ENCODE measurements at places on chromosomes 16 and 17. TPM values are rescaled to one million over a fixed set of nuclear protein-coding genes. Genes with fewer than 3 reads are reported as not detected.

The CTRB2 gene
- total RNA-seq, result not detected

The LGALS9B gene
- total RNA-seq, result not detected

DNA sequence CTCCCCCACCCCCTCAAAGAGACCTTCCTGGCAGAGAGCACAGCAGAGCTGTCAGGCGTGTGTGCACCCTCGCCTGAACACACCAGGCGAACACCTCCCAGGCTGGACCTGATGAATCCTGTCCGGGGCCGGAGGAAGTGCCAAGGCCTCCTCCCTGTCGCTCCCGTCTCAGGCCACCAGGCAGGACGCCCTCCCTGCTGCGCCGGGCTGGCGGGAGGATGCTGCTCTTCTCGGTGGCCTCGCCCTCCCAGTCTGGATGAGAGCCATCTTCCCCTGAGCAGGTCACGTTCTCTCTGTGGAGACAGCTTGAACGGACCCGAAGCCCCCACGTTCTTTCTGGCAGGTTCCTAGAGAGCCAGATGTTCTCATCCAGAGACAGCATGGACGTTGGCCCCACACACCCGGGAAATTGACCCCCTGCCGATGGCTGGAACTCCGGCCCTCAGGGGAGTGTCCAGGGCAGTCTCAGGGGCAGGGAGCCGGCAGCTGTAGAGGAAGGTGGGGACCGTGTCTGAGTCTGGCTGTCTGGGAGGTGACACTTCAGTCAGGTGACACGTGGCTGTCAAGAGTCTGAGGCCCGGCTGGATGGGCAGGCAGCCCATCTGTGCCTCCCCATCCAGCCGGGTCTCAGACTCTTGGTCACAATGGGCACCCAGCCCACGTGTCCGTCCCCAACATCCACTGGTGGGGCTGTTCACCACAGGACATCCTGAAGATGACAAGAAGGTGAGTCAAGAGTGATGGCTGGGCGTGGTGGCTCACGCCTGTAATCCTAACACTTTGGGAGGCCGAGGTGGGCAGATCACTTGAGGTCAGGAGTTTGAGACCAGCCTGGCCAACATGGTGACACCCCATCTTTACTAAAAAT lies 5.0 kb upstream of the TIMP2 start:
- DNase-seq, result no peak

The CCDC200 gene
- not detected for total RNA-seq

DNA sequence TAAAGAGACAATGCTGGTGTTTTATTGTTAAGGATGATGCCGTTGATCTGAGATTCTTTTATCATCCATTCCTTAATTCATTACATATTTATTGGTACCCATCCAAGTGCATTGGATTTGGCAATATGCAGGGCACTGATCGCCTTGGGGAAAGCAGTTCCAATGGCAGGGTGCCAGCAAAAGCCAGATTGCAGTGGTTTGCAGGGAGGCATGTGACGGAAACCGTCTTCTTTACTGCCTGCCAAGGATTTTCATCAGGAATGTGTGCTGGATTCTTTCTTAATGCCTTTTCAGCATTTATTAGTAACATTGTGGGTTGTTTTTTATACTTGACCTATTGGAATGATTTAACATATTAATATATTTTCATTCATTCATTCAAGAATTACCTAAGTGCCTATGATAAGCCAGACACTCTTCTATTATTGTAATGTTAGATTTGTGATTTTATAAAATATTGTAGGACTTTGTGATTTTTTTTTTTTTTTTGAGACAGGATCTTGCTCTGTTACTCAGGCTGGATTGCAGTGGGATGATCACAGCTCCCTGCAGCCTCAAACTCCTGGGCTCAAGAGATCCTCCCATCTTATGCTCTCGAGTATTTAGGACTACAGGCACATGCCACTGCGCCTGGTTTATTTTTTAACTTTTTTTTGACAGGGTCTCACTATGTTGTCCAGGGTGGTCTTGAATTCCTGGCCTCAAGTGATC lies 93.4 kb upstream of the TNRC6A start:
- DNase-seq, result no peak

The FMNL1 gene
- total RNA-seq, result 1.1 TPM

GRCh38 chr17:49452201-49452600 lies 37.5 kb upstream of the PHB1 start:
- no peak for DNase-seq

The CD300LG gene
- total RNA-seq, result not detected

The KRTAP4-9 gene
- not detected for total RNA-seq

The MYCBPAP gene
- 1.7 TPM for total RNA-seq

The TPSAB1 gene
- total RNA-seq, result not detected

The PYY gene
- total RNA-seq, result not detected

The SOX9 gene
- total RNA-seq, result 36.9 TPM

- peak; percentile 51 for DNase-seq
These were observed 5.6 kb upstream of the MTSS2 start for GRCh38 chr16:70691223-70692129.

DNA sequence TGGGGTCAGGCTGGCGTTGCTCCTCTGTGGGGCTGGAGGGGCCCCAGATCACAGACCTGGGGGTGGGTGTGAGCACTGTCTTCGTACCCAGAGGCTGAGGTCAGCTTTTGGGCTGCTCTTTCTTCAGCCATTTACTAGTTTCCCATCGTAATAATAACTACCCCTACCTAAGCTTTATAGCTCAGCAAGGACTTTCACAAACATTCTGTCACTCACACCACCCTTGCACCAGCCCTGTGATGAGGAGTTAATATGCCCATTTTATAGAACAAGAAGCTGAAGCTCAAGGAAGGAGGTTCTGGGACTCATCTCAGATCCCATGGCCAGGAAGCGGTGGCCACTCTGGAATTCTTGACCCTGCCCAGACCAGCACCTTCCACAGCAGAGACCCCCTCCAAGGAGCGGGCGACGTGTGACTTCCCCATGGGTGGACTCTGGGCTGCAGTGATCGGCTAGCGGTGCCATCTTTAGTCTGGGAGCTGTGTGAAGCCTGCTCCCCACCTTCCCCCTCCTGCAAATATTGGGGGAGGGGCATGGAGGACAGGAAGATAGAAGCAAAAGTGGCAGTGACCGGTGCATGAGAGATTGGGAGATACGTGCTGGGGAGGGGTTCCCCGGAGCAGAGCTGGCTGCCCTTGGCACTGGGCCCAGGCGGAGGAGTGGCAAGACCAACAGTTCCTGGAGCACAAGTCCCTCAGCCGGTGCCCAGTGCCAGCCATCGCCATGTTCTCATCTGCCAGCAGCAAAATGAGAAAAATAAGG lies 81.8 kb upstream of the TOB1 start:
- no peak for DNase-seq

DNA sequence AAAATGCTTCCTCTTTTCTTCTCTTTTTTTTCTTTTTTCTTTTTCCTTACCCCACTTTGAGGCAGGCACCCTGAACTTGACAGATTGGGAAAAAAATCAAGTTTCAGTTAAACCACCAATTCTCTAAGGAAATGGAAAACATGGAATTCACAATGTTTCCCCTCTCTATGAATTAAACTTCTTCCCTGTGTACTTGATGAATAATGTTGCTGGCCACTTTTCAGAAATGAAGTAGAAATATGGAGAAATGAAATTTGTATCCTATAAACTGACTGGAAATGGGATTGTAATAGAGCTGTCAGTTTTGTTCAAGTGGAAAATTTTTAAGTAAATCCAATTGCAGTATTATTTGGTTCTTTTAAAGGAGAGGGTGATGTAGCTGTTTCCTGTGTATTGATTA lies 129.8 kb downstream of the CLEC16A start:
- DNase-seq, result no peak

DNA sequence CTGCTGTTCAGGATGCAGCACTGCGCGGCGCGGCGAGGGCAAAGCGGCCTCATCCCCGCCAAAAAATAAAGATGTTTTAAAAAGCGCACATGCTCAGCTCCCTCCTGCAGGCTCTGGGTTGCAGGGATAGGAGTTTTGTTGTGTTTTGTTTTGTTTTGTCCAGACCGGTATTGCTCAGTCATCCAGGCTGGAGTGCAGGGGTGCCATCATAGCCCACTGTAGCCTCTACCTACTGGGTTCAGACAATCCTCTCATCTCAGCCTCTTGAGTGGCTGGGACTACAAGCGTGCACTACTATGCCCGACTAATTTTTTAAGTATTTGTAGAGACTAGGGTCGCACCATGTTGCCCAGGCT lies 636 bp downstream of the WWOX start:
- no peak for DNase-seq

GRCh38 chr17:36011201-36011600 lies 6.6 kb downstream of the CCL23 start:
- no peak for DNase-seq

DNA sequence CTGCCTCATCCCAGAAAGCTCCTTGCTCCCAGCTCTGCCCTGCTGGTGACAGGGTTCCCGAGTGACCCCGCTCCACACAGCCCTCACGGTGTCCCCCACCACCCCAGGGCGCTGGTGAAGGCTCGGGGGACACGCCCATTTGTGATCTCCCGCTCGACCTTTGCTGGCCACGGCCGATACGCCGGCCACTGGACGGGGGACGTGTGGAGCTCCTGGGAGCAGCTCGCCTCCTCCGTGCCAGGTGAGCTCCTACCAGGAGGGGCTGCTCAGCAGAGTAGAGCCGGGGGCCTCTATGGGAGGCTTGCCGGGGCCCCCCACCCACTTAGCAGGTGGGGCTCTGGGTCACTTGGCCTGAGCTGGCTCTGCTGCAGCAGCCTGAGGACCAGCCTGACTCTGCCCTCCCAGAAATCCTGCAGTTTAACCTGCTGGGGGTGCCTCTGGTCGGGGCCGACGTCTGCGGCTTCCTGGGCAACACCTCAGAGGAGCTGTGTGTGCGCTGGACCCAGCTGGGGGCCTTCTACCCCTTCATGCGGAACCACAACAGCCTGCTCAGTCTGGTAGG lies 11.2 kb downstream of the GAA start:
- DNase-seq, result no peak

GRCh38 chr16:77234611-77235010 lies 35.4 kb downstream of the SYCE1L start:
- DNase-seq, result no peak

The RGS11 gene
- total RNA-seq, result 1.9 TPM

GRCh38 chr17:76384222-76384986 lies at the start of gene SPHK1:
SPHK1 (plus strand) TSS chr17:76384609; CDS start chr17:76385645, 1,036 bp downstream.
- DNase-seq, result peak; percentile 65

- no peak for DNase-seq
These were observed 39.0 kb downstream of the TK2 start for GRCh38 chr16:66510711-66511601.

DNA sequence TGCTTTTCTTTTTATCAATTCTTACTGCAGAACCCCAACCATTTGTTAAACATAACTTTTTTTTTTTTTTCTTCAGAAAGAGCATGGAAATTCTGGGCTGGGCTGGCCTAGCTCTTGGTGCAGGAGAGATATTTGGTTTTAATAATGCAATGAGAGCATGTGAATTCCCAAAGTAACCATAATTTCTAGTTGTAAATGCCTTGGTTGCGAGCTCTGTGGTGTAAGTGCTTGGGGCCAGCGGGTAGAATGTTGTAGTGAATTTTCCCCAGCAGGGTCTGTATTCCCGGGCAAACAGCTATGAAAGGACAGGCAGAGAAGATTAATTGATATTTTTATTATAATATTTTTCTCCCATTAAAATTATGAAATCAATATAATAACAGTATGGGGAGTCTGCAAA lies 465.6 kb downstream of the HS3ST4 start:
- DNase-seq, result no peak

DNA sequence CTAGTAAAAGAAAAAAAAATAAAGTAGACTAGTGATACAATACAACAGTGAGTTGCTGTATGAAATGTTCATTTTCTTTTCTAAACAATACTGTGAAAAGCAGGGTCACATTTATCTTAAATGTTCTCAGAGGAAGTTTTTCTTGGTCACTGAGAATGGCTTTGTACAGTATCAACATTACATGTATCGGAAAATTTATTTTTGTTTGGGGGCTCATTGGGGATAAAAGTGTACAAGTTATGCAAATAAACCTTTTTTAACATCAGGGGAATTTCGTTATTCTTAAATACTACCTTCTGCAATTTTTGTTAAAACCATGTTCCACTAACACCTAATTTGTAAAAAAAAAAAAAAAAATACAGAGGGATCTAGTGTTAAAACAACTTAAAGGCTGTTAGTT lies 8.7 kb upstream of the ZNF594 start:
- no peak for DNase-seq

DNA sequence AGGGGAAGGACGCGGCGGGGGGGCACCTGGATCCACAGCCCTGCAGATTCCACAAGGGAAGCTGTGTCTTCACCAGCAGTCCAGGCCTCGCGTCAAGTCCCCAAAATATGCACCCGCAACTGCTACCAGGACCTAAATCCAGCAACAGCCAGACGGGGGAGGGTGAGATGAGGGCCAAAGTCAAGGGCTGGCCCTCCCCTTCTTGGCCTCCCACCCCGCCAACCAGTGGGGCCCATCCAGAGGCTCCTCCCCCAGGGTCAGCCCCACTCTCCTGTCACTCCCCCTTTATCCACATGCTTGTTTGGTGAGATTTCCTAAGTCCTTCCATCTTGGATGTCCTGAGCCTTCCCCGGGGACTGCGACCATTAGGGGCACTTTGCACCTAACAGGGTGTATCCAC lies 138.7 kb downstream of the ENGASE start:
- no peak for DNase-seq

DNA sequence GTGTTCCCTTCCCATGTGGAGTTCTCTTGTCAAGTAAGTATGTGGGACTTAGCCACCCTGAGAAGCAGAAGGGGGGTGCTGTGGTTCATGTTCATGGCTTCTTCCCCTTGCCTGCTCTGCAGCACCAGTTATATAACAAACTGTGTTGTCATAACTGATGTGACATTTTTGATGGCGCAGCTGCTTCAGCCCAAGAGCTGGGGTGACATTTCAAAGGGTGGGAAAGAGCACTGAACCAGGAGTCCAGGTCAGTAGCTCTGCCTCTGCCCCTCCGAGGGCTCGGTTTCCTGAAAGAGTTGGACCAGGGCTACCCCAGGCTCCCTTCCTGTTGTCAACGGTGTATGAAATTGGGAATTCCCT lies 7.4 kb downstream of the GNAO1 start:
- DNase-seq, result no peak
